ENCODE measurements at places on chromosomes 1 and 21.

- DNase-seq: no peak
Observed at GRCh38 chr1:222892137-222892769, 77.4 kb downstream of the DISP1 start.

DNA sequence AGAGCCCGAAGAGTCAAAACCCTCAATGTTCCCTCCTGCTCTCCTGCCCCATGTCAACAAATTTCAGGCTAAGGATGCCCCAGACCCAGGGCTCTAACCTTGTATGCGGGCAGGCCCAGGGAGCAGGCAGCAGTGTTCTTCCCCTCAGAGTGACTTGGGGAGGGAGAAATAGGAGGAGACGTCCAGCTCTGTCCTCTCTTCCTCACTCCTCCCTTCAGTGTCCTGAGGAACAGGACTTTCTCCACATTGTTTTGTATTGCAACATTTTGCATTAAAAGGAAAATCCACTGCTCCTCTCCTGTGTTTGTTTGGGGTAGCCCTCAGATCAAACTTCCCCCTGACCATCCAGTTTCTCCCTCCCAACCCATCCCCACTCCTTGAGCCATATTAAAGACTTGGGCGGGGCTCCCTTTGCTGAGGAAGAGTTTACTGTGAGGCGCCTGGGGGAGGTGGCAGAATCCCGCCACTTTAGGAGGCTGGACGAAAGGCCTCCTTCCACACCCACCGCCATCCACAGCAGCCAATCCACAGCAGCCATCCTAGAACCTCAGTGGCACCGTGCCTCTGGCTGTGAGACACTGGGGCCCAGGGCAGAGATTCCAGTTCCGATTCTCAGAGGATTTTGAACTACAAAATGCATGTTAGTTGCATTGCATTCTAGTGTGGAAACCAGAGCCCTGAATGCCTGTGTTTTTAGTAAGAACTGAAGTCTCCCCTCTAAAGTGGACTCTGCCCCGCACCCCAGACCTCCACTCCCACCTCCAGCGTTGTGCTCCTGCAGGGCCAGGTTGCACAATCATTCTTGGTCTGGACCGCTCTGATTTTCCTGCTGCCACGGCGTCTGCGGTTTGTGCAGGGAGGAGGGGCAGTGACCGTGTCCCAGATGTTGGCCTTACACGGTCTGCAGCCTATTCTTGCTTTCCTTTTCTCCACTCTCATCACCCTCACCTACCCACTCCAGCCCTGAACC, 3.0 kb downstream of the OLFML3 start:
- DNase-seq: no peak

GRCh38 chr1:75953461-75953860, 21.3 kb upstream of the ASB17 start:
- DNase-seq: no peak

GRCh38 chr1:230819976-230820375, 48.3 kb downstream of the C1orf198 start:
- no peak for DNase-seq

All from stimulated activated CD8-positive, alpha-beta memory T cell treated with anti-CD3 and anti-CD28 coated beads, Interleukin-2, amount 100 ng/mL, for 1 hour (primary cell).